Osteoblast (primary cell): ENCODE measurements at places on chromosomes 11 and 22. TPM values are rescaled to one million over a fixed set of nuclear protein-coding genes. Genes with fewer than 3 reads are reported as not detected.

DNA sequence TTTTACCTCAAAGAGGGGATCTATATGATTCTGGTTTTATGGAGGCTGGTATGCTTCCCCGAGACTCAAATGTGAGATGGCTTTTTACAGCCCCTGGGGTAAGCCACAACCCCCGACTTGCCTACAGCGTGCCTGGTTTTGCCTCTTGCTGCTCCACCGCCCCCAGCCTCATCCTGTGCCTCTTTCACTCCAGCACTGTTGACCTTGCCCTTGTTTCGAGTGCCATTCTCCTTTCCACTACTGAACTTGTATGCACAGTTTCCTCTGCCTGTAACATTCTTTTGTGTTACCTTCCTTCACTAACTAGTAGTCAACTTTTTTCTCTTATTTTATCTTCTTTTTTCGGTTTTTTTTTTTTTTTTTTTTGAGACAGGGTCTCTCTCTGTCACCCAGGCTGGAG is 219.0 kb upstream of the ZBED5 start:
- no peaks in the 10 kb centered on the region for H3K4me1 ChIP-seq
- DNase-seq = no peak
- H3K4me3 ChIP-seq = no peak overlapping the region
- no peaks in the 10 kb centered on the region for H3K36me3 ChIP-seq
- peaks cover 25% of the 10 kb centered on the region for H3K27me3 ChIP-seq

- H3K27ac ChIP-seq = no peak overlapping the region
- H3K4me3 ChIP-seq = no peak overlapping the region
- H3K4me1 ChIP-seq = no peaks in the 10 kb centered on the region
- peaks cover 30% of the 10 kb centered on the region for H3K36me3 ChIP-seq
Measured at GRCh38 chr22:49770547-49771265, 57.0 kb downstream of the BRD1 start.

The MMP3 gene
- 1.8 and 5.1 TPM in 2 replicates for total RNA-seq

DNA sequence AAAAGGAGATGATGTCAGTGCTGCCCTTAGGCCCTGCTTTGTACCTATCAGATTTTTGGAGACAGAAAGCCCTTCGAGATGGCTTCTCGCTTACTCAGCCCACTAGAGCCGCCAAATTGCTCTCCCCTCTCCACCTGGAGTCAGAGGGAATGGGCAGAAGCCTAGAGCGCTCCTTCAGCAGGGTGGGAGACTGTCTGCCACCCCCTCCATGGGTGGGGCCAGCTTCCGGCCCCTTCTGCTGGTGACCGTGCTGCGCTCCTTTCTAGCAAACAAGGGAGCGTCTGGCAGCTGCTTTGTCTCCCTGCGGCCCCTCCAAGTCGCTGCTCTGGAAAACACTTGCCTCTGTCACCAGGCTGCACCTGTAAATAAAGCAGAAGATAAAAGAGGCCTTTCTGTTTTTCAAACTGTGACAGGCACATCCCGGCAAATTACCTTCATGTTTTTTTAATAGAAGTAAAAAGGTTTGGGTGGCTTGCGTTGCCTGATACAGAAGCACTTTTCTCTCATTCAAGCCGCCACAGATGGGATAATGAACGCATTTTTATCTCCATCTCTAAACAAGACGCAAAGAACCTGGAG is 145.7 kb upstream of the NECTIN1 start:
- no peak for DNase-seq
- H3K4me1 ChIP-seq = no peaks in the 10 kb centered on the region
- peaks cover 14% of the 10 kb centered on the region for H3K27me3 ChIP-seq
- no peak overlapping the region for H3K27ac ChIP-seq
- H3K36me3 ChIP-seq = no peaks in the 10 kb centered on the region
- no peak overlapping the region for H3K4me3 ChIP-seq

DNA sequence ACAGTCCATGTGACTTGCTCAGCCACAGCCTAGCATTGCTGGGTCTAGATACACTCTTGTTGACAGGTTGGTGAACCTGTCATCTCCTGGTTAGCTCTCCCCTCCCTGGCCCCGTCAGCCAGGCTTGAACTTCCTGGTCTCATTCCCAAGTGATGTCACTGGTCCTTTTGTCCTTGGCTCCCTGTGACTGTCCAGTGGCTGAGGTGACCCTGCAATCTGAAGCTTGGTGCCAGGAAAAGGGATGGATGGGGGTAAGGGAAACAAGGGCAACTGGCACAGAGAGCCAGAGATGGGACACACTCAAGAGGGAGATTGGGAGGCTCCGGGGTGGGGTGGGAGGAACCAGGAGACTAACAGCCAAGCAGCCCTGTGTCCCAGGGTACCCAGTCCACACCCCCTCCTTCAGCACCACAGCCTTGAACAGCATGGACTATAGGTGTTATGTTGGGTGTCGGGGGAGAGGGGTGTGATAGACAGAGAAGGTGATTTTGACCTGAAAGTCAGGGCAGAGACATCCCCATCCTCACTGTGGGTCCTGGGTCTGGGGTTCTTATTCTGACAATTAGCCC is 63.8 kb upstream of the THY1 start:
- DNase-seq = no peak
- H3K4me1 ChIP-seq = no peaks in the 10 kb centered on the region
- H3K4me3 ChIP-seq = no peak overlapping the region
- H3K27ac ChIP-seq = no peak overlapping the region
- no peaks in the 10 kb centered on the region for H3K36me3 ChIP-seq
- H3K27me3 ChIP-seq = peaks cover 36% of the 10 kb centered on the region
